ENCODE measurements at places on chromosomes 1 and 21. TPM values are rescaled to one million over a fixed set of nuclear protein-coding genes. Genes with fewer than 3 reads are reported as not detected.

Gene NBPF12
- total RNA-seq = 18.0 TPM

Gene ADAMTS5
- not detected for total RNA-seq

Gene CRYAA
- not detected for total RNA-seq

Gene SYNC
- not detected for total RNA-seq

Gene ADAM30
- total RNA-seq = not detected

Gene EPHA2
- total RNA-seq = not detected

Gene DNAH14
- 5.6 TPM for total RNA-seq

Gene LCE6A
- total RNA-seq = not detected

GRCh38 chr1:230091473-230092231 is 24.6 kb downstream of the GALNT2 start:
- no peak for DNase-seq

- DNase-seq = no peak
Measured at GRCh38 chr1:205598841-205599668, 32.8 kb downstream of the ELK4 start.

- DNase-seq = no peak
Measured at GRCh38 chr1:115261496-115261895, 76.6 kb downstream of the NGF start.

- no peak for DNase-seq
Measured at GRCh38 chr1:43304771-43305300, 4.1 kb downstream of the TIE1 start.

DNA sequence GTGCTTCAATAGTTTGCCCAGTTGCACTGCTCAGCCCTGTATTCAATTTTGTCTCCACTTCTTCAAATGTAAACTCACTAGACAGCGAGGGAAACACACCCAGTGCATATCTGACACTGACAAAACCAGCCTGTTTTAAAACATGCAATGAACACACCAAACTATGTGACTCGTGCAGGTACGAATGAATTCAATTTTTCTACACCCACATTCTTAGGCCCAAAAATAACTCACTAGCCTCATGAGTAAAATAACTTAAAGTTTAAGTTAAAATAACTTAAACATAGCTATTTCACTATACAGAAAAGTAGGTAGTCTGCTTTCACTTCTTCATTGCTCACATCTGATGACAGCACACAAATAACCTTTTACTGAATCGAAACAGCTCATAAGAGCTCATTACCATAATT is 21.1 kb downstream of the TTC13 start:
- no peak for DNase-seq

DNA sequence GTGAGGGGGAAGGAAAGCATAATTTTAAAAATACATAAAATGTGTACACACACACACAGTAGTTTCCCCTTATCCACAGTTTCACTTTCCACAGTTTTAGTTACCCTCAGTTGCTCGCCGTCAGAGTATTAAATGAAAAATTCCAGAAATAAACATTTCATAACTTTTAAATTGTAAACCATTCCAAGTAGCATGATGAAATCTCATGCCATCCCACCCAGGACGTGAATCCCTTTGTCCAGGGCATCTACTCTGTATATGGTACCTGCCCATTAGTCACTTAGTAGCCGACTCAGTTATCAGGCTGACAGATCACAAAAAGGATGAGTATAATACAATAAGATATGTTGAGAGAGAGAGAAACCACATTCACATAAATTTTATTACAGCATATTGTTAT is 36.2 kb downstream of the EPS15 start:
- no peak for DNase-seq

GRCh38 chr1:163131981-163132380 is 62.8 kb downstream of the RGS4 start:
- DNase-seq = no peak

- no peak for DNase-seq
Measured at GRCh38 chr1:41444785-41445184, 39.7 kb downstream of the EDN2 start.

DNA sequence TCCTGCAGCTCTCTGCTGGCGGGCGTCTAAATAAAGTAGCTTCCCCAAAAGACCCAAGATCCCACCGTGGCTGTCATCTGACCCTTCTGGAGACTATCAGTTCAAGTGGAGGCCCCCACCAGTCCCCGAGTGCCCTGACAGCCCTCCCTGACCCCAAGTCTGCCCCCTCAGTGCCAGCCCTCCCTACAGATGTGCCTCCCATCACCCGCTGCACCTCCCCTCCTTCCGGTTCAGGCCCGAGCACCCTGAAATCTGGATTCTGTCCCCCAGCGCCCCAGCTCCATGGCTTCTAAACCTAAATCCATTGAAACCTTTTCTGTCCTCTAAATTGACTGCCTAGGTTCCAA is 595 bp downstream of the IL10RB start:
- peak; percentile 49 for DNase-seq

- DNase-seq = no peak
Measured at GRCh38 chr21:28126521-28127174, 866.0 kb downstream of the LTN1 start.

DNA sequence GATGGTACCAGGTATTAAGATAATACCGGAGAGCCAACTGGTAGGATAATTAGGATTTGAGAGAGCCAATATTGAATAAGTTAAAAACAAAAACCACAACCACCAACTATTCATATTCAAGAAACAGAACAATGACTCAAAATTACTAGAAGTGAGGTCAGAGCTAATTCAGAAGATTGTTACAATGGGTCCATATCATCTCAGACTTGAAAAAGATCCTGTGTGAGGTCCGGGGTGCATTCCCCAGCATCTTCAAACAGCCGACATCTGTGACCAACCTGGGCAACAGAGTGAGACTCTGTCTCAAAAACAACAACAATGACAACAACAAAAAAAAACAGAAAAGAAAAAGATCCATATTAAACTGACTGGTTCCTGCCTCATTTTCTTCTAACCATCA is 18.6 kb downstream of the AK2 start:
- no peak for DNase-seq

GRCh38 chr21:43313221-43313938 is 113.6 kb downstream of the SIK1 start:
- DNase-seq = no peak
